Large intestine (tissue), 12 donors: ENCODE measurements at places on chromosomes 7 and 10. TPM values are rescaled to one million over a fixed set of nuclear protein-coding genes. Genes with fewer than 3 reads are reported as not detected.
A peak's percentile ranks its signal among the peaks of the same experiment; 100 is the strongest.

Gene CABCOCO1
- polyA plus RNA-seq, result 1.8 TPM

Gene GDF2
- polyA plus RNA-seq, result not detected

Gene SCIN
- 4.3 TPM for polyA plus RNA-seq

Gene EZH2
- polyA plus RNA-seq, result 20.1 TPM

Gene AGR2
- 527 TPM for polyA plus RNA-seq

Gene SFTPA1
- not detected for polyA plus RNA-seq

Gene HEPACAM2
- polyA plus RNA-seq, result 63.2 TPM

Gene ZNF398
- polyA plus RNA-seq, result 11.1 TPM

Gene BPGM
- 14.9 TPM for polyA plus RNA-seq

Gene CTNNA3
- polyA plus RNA-seq, result 2.3 TPM

Gene EIF3B
- 120 TPM for polyA plus RNA-seq

DNA sequence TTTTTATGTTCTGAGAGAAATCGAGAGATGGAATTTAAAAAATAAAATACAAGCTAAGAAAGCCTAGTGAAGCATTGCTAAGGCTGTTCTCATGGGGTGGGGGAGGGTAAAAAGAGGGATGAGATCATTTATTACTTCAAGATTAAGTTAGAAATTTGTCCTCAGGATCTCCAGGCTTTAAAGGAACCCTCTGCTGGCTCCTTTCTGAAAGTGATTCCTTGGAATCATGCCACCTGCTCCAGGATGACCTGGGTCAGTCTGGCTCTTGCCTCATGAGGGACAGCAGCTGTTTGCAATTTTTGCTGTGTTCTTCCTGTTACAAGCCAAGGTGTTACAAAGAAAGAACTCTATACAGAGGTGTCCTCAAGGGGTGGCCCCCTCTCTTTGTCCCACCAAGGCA, 69.8 kb downstream of the CDK1 start:
- DNase-seq, result no peak

- peak; percentile 45 for DNase-seq
Observed at GRCh38 chr10:79929409-79929904, 19.4 kb downstream of the SFTPD start.

DNA sequence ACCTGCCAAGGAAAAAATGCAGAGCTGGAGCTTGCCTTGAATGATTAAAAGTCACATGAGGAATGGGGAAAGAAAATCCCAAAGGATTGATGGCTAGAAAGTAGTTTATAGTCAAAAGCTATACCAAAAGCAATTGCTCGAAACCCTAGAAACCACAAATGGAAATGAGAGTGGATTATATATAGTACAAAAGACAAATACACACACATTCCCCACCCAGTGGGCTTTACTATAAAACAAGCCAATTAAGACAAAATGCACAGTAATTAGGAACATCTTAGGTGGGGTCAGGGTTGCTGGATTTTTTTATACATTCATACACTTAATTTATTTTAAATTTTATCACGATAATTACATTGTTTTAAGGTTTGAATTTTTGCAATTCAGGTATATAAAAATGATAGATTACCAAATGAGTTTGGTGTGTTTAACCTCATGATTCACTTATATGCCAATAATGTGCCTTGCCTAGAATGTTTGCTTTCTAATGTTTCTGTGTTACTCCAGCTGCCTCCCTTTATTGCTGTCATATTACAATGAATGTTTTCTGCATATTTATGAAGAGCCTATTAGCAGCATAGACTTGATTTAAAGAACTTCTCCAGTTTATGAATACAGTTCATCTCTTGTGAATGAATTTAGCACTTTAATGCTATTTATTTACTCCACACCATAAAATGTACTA, 421.3 kb downstream of the EXOC4 start:
- DNase-seq, result no peak

DNA sequence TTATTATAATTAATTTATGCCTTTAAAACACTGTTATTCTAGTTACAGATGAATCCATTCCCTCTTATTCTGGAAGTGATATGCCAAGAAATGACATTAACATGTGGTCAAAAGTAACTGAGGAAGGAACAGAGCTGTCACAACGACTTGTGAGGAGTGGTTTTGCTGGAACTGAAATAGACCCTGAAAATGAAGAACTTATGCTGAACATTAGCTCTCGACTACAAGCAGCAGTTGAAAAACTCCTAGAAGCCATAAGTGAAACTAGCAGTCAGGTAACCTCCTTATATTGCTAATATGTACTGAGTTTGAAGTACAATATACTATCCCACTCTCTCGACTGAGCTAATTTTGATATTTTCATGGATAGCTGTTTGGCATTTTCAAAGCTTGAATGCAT, 81.6 kb downstream of the CYP51A1 start:
- DNase-seq, result no peak

DNA sequence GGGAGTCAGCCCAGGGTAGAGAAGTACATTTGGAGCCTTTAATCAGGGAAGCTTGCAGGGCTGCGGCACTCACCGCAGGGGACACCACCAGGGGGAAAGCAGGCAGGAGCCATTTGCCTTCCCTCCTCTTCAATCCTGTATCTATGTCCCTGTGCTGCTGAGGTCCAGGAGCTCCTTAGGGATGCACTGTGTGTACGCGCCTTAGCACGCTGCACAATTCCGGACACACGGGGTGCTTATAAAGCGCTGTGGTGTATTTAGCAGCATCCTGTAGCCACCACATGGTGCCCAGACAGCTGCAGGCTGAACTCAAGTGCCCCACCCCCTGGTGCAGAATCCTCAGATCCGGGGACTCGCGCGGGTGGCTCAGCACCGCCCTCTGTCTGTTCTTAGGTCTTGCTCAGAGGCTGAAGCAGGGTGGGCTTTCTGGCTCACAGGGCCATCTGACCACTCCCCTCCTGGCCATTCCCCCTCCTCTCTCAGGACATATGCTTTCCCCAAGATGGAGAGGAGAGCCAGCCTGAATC, 421.4 kb downstream of the SDK1 start:
- DNase-seq, result peak; percentile 55

GRCh38 chr7:88302486-88302885, 4.2 kb downstream of the STEAP4 start:
- DNase-seq, result no peak

DNA sequence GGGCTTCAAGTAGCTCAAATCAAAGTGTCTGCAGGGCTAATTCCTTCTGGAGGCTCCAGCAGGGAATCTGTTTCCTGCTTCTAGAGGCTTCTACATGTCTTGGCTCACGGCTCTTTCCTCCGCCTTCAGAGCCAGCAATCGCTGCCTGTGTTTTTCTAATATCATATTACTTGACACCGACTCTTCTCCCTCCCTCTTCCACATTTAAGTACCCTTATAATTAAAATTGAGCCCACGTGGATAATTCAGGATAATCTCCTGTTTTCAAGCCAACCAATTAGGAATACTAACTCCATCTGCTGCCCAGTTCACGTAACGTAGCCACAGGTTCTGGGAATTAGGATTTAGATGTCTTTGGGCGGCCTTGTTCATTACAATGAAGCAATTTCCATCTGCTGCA, 372.2 kb downstream of the DPP6 start:
- no peak for DNase-seq

DNA sequence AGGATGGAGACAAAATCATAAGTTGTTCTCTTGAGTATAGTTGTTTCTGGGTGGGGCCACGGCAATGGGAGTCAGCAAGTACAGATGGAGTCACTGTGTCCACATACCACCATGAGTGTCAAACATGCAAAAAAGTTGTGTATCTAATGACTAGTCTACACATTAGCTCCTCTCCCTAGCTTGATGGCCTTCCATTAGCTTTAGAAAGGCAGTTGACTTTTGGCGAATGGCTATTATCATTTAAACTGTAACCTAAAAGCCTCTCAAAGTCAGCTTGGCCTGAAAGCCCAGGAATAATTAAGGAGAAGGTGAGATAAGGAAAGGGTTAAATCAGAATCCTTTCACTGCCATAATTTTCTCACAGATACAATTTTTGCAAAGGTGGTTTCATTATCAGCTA, 95.5 kb upstream of the MEOX2 start:
- DNase-seq, result no peak

DNA sequence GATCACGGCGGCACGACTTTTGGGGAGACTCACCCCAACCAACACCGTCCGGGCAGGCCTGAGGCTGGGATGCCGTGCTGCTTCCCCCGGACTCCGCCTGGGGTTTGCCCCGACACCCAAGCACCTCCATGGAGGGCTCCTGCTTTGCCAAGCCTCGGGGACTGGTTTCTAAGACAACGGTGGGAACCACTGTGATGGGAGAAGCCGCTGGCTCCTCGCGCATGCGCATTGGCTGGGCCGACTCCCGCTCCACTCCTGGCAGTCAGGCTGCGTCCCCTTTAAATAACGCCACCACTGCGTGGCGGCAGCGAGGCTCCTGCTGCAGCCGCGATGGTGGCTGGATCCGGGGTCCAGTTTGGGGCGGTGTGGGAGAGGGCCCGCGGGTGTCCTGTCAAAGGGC, 201.0 kb downstream of the ZNF716 start:
- DNase-seq, result no peak
